HT1080 (cell line): ENCODE measurements at places on chromosomes 2 and 18.
A peak's percentile ranks its signal among the peaks of the same experiment; 100 is the strongest.

DNA sequence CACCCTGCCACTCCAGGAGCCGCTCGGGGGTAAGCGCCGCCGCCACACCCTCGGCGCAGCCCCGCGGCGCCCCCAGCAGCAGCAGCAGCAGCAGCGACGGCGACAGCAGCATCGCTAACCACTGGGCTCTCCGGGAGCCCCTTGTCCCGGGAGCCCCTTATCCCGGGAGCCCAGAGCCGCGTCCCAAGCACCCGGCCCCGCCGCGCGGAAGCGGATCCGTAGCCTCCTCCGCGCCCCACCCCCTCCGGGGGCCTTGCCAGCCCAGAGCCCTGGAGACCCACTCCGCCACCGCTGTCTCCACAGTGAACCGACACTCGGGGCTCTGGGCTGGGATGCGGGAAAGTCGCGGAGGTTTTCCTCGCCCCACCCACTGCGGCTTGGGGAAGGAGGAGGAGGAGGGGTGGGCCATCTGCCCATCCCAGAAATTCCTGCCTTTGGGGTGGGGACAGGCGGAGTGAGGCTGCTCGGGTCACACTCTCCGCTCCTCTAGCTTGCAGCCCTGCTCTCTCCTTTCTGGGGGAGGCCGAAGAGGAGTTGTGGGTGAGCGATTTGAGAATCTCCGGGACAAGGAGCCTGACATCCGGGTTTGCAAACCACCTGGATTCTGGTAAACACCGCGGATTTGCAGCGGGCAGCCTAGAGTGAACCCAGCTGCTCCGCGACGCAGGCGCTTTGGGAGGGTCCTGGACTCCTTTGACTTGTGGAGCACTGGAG, at the start of gene PLA2R1:
Gene PLA2R1 (minus strand): TSS at position 324 of the 714 bp plus-strand sequence. CDS start 212 bp downstream, at position 112.
- DNase-seq: peak; percentile 9

DNA sequence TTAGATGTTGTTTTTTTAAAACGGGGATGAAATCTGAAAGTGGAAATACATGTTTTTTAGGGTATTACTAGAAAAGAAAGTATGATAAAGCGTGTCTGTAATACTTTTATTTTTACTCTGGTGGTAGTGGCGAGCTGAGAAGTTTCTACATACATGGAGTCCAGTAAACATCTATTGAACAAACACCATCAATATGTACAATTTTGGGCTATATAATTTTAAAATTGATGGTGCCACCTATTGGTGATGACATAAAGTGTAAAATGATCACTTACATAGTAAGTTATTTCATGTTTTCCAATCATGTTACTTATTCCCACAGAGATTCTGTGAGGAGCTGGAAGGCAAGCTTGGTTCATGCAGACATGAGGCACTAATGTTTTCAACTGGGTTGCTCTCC, 31.5 kb upstream of the NFE2L2 start:
- peak; percentile 9 for DNase-seq

DNA sequence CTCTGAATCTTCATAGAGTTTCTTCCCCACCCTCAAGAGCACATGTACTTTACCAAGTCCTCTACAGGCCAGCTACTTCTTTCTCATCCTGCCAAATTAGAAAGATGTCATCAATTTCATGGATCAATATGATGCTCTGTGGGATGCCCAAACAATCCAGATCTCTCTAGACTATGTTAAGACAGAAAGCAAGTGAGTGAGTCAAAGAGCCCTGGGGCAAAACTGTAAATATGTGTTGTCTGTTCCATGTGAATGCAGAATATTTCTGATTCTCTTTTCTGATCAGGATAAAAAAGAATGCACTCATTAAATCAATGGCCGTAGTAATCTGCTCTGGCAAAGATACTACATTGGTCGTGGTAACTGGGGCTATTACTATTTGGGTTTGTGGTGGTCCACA, 53.1 kb upstream of the ROCK2 start:
- no peak for DNase-seq

DNA sequence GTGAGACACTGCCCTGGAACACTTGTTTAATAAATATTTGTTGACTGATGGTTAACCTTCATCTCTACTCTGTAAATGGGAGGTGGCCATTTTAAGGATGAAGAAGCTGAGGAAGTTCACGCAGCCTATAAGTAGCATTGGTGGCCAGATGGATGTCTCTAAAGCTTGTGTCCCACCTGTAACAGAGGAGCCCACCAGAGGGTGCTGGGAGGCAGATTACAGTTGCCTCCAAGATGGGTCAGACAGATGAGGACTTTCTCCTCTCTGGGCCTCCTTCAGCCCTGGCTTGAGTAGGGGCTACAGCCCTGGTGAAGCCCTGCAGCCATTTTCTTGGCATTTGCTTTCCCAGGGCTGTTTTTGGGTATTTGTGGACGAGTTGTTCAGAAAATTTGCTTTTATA, 45.0 kb upstream of the MCFD2 start:
- no peak for DNase-seq

DNA sequence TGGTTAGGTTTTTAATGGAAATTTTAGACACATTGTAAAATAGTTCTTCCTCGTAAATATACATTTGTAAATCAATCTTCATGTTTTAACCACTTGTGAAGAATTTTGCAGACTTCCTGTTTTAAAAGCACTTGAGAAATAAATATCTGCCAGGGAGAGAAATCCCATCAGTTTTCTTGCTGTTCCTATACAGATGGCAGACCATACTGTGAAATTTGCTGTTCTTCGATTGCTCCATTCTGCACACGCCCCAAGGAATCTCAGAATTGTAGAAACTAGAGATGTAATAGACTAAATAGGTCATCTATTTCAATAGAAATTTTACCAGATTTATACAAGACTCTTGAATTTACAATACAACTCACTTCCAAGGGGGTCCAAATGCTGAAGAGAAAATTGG, 75.8 kb upstream of the PIK3C3 start:
- DNase-seq: no peak
